ENCODE measurements at places on chromosomes 3 and 15.

- DNase-seq, result no peak
Measured at GRCh38 chr3:99013777-99014315, 112.4 kb upstream of the DCBLD2 start.

- DNase-seq, result no peak
Measured at GRCh38 chr15:95609096-95609495, 721.4 kb upstream of the NR2F2 start.

GRCh38 chr3:127608362-127608718 lies 10.1 kb downstream of the MCM2 start:
- no peak for DNase-seq

DNA sequence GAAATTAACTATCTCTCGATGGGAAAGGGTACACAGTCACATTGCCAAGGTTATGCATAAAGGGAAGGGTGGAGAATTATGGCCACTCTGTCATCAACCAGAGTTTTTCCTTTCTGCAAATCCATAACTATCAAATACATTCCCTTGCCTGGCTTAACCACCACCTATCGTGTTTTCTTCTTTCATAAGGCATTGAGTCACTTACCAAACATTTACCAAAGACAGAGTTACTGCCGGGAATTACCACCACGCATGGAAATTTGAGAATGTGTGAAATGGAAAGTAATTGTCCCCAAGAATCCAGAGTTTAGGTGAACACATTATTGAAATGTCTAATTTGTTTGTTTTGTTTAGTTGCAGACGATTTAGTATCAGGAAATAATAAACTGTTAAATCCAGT lies 134.3 kb upstream of the LRRN1 start:
- no peak for DNase-seq

DNA sequence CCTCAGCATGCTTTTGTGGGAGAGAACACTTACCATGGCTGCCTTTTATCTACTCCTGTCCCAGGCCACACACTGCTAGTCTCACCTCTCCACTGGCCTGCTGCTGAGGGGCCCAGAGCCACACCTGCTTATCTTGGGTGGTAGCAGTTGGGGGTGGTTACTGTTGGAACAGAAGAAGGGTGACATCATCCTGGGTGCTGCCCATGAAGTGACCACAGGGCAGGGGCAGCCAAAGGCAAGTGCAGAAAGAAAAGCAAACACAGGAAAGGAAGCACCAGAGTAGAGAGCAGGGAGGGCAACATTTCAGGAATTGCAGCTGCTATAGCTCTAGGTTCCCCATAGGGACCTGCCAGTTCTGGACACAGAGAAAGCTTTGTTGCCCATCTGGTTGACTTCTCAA lies 345.2 kb downstream of the VPS13C start:
- DNase-seq, result no peak

- no peak for DNase-seq
Measured at GRCh38 chr3:34361921-34362320, 563.5 kb downstream of the PDCD6IP start.

- no peak for DNase-seq
Measured at GRCh38 chr3:126545544-126545943, 13.2 kb downstream of the C3orf22 start.

GRCh38 chr15:63491979-63492378 lies 12.4 kb upstream of the USP3 start:
- no peak for DNase-seq

GRCh38 chr3:190877925-190878324 lies 15.4 kb upstream of the GMNC start:
- DNase-seq, result no peak

GRCh38 chr15:43153269-43153668 lies 19.9 kb downstream of the TMEM62 start:
- DNase-seq, result no peak

DNA sequence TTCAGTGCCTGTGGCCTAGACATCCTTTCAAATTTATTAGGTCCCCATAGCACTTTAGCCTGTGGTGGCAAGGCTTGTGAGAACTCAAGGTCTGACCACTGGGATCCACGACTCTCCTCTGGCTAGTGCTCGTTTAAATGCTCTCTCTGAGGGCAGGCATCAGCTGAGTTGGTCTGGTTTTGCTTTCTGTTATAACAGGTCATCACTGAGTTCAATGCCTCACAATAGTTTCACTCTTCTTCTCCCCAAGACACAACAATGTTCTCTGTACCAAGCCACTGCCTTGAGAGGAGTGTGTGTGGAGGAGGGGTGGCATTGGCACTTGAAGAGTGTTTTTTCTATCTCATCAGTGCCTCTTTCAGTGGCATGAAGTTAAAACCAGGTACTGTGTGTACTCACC lies 7.6 kb downstream of the OR5K4 start:
- no peak for DNase-seq

- DNase-seq, result no peak
Measured at GRCh38 chr3:102810937-102811336, 376.1 kb downstream of the ZPLD1 start.

- DNase-seq, result no peak
Measured at GRCh38 chr3:156772588-156773206, 53.5 kb upstream of the LEKR1 start.

- DNase-seq, result peak; percentile 27
Measured at GRCh38 chr15:51726302-51727073, 11.0 kb downstream of the LYSMD2 start.

DNA sequence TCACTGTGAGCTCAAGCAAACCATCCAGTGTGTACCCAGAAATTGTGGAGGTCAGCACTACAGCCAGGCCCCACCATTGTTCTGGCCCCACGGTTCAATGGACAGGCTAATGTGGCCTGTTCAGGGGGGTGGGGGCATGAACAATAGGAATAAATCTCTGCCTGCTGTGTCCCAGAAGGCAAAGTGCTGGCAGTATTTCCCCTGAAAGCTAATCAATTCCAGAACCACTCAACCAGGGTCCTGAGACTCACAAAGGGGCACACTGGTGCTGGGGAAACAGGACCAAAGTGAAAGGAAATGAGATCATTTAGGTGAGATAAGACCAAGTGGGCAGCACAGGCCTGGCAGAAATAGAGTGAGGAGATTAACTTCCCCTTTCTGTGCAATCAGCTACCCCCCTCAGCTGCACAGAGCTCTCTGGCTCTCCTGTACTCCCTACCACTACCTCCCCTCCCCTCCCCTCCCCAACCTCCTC lies 11.5 kb downstream of the CRYGS start:
- no peak for DNase-seq

- DNase-seq, result no peak
Measured at GRCh38 chr3:121768452-121768851, 18.9 kb upstream of the GOLGB1 start.

GRCh38 chr3:107285197-107285596 lies 92.0 kb upstream of the CCDC54 start:
- no peak for DNase-seq

DNA sequence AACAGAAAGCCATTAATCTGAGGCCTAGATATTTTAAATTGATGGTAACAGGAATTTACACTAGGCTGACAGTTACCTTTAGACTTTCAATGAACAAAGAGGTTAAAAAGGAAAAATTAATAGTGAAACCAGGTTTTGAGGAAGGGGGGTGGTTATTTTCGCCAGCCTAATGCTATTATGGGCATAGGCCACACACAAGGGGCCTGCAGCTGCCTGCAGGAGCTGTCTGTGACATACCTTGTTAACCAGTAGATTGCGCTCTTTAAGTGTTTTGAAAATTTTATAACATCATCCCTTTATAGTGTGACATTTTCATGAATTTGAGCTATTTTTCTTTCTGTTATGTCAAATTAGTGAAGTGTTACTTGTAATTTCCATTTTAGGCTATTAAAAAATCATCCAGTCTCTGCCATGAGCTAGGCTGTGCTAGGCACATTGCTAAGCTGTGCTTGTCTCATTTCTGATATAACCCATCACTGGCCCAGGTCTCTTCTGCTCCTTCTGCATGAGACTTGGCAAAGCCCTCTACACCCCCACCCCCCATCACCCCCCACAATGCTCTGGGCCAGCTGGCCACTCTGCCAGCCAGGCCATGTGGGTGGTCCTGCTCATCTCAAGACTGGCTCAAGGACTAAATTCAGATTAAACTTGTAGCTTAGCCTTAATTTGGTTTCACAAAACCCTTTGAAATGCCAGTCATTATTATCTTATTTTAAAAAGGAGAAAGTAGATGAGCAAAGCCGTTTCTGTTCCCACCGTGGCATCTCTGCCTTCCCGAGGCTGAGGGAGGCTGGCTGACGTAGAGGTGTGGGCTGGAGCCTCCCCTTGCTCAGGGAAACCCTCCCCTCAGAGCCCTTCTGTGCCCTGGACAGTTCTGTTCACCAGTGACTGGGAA lies 48.4 kb upstream of the SEC22A start:
- DNase-seq, result no peak

GRCh38 chr15:68304589-68305337 lies 27.2 kb downstream of the FEM1B start:
- DNase-seq, result no peak

GRCh38 chr3:136836511-136837156 lies 17.7 kb downstream of the SLC35G2 start:
- DNase-seq, result no peak

DNA sequence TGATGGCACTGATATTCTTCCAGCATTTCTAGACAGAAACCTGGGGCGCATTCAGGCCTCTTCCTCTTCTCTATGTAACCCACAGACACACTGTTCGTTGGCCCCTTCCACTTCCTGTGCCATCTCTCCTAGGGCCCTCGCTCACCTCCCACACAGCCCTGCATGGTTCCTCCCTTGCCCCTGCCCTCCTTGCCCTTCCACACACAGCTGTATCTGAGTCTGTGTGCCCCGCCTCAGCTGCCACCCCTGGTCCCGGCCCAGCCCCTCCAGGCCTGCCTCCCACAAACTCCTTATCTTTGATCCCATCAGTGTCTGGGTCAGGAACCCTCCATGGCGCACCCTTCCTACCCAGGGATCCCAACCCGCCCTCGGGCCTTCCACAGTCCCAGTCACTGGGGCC lies 37.9 kb downstream of the RAB6B start:
- DNase-seq, result no peak

DNA sequence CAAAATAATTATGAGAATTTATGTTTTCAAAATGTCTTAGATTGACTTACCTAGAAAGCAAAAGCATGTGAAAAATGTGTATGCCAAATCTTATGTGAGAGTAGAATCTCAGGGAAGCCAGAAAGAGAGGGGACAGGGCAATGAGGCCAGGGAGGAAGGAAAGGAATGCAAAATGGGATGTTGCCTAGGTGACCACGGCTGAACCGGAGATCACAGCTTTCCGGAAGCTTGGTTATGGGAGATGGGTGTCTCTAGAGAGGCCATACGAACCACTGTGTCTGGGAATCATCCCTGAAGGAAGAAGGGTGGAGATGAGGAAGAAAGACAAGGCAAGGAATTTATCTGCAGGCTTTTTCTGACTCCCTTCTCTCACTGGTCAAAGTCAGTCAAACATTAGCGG lies 76.0 kb downstream of the SUCLG2 start:
- DNase-seq, result no peak

DNA sequence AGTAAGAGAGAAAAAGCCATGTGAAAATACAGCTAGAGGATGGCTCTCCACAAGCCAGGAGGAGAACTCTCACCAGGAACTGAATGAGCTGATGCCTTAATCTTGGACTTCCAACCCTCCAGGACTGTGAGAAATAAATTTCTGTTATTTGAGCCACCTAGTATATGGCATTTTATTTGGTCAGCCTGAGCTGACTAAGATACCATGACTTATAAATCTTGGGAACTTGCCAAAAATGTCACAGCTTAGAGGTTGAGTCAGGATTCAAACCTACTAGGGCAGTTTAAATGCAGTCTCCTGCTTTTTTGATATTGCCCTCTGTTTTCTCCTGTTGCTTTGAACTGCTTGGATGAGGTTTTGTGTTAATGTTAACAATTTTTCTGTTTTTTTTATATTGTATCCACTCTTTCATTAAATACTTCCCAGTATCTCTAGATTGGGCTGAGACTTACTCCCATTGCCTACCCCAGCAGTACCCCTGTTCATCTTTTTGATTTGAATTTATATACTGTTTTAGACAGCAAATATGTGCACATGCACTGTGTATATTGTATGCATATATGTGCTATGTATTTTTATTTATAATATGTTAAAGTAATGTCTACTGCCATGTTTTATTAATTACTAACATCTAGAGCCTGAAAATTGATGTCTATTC lies 1223.2 kb downstream of the OTOL1 start:
- DNase-seq, result no peak

DNA sequence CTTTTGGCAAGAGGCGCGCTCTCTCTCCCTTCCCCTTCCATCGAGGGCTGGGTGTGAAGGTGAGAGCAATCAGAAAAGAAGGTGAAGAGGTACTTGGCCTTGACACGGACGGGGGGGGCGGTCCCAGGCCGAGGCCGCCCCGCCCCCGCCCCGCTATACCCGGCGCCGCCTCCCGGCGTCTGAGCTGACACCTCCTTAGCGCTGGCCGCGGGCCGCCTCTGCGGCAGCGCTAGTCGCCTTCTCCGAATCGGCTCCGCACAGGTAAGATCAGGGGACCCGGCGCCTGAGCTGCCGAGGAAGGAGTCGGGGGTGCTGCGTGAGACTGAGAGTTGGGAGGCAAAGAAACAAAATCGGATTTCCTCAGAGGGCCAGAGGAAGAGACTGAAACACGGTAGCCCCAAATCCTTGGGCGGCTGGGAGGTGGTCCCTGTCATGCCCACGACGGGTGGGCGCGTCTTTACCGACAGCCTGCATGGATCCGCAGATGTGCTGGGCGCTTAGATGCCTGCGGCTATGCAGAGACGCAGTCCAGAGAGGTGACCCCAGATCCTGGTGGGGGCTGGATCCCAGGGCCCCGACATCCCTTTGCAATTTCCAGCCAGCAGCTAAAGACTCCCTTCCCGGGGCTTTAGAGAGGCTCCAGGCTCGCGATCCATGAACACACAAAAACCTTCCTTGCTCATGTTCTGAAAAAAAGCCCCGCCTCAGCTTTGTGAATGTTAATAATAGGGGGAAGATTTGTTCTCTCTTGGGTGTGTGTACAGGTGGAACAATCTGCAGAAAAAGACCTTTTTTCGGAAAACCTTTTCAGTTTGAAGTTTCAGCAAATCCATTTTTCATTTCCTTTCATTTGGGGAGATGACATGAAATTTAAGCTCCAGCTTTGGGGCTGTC lies at the start of gene ENTPD3:
Gene ENTPD3, plus strand, starts transcription at position 184 of the 894 bp plus-strand sequence. CDS start 874 bp downstream, outside the sequence.
- DNase-seq, result peak; percentile 8

DNA sequence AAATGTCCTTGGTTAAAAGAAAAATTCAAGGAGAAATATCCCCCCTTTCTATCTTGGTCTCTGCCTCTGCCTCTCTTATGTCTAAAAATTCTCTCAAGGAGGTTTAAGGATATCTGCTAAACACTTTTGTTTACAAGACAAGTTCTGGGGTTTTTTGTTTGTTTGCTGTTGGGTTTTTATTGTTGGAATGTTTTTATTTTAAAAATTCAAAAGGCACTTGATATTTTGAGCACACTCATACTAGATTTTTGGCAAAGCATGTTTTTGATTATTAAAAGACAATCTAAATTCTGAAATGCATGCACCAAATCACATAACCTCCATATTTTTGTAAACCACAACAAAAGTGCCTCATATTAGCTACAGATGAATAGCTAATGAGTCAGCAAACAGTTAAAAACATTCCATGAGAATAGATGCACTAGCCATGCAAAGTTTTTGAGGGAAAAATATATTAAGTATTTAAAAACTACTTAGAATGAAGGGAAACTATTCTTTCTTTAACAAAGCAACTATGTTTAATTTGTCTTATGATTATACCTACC lies 84.6 kb downstream of the ZBTB20 start:
- no peak for DNase-seq

- DNase-seq, result no peak
Measured at GRCh38 chr3:194950906-194951628, 265.4 kb downstream of the FAM43A start.

GRCh38 chr3:8650583-8651416 lies 6.2 kb upstream of the SSUH2 start:
- DNase-seq, result no peak

- no peak for DNase-seq
Measured at GRCh38 chr3:101878589-101878988, 29.3 kb downstream of the NFKBIZ start.
